Peyer's patch (tissue), 4 donors: ENCODE measurements at places on chromosomes 6 and 20. TPM values are rescaled to one million over a fixed set of nuclear protein-coding genes. Genes with fewer than 3 reads are reported as not detected.
A peak's percentile ranks its signal among the peaks of the same experiment; 100 is the strongest.

The CLPSL1 gene
- total RNA-seq, result not detected

The SNAP91 gene
- total RNA-seq, result 1.3 TPM

The HLA-B gene
- 2,744 TPM for total RNA-seq

The OR2H2 gene
- total RNA-seq, result not detected

The PNRC1 gene
- 102 TPM for total RNA-seq

The DEFB129 gene
- total RNA-seq, result not detected

The RIMS4 gene
- total RNA-seq, result not detected

The GNAS-AS1 gene
- total RNA-seq, result not detected

The MYB gene
- 14.2 TPM for total RNA-seq

The DPPA5 gene
- not detected for total RNA-seq

The MEI4 gene
- not detected for total RNA-seq

The BIRC7 gene
- not detected for total RNA-seq

GRCh38 chr20:7843613-7844012, 96.6 kb downstream of the HAO1 start:
- DNase-seq, result no peak

GRCh38 chr6:168671863-168672546, 231.0 kb downstream of the SMOC2 start:
- no peak for DNase-seq

GRCh38 chr6:43924222-43924702, 154.3 kb downstream of the VEGFA start:
- DNase-seq, result no peak

- no peak for DNase-seq
Measured at GRCh38 chr6:44477293-44477894, 89.9 kb downstream of the CDC5L start.

DNA sequence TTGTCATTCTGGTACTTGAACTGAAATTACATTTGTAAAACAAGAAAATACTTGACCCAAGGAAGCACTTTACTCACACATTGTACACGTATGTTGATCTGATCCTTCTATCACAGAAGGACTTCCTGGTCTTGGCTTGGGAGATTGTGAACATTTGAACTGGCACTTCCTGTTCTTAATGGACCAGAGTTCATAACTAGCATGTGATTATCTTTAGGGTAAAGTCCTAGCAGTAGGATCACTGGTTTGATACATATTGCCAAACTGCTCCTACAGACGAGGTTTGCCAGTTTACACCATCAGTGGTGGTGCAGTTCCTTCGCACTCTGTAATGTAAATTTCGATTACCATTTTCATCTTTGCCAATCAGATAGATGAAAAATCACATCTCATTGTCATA, 12.7 kb downstream of the HECA start:
- DNase-seq, result peak; percentile 6

DNA sequence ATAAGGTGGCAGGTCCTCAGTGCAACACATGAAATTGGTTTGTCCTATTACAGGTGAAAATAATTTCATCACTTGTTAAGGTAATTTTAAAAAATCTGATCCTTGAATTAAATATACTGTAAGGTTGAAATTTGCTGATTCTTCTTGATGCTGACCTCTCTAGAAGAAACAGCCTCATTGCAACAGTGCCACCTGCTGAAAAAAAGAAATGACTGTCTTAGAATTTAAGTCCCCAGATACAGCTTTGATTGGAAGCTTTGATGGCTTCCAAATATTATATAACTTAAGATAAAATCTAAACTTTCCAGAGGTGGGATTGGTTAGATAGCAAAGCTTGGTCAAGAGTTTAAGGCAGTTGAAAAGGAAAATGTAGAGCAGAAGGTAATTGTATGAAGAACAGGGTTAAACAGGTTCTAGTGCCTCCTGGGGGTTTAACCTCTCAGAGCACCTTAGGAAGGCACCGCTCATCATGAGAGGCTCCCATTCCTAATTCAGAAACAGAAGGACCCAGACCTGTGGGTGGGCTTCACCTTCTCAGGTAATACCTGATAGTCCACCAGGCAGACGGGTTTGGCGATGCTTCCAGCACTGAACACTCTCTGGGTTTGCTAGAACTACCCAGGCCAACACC, 401.0 kb downstream of the PAX1 start:
- no peak for DNase-seq

DNA sequence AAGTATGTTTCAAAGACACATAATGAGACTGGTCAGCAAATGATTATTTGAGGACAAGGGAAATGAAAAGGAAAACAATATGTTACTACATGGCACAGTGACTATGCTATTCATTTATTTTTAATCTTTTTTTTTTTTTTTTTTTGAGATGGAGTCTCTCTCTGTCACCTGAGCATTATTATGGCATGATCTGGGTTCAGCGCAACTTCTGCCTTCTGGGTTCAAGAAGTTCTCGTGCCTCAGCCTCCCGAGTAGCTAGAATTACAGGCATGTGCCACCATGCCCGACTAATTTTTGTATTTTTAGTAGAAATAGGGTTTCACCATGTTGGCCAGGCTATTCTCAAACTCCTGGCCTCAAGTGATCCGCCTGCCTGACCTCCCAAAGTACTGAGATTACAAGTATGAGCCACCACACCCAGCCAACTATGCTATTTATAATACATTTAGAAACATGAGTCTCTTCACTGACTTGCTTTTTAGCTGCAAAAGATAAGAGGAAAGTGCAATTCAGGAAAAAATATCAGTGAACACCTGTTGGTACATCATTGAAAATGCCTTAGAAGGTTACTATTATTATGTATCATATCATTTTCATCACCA, 3.4 kb downstream of the CALHM4 start:
- DNase-seq, result no peak

GRCh38 chr6:11366183-11366933, 133.9 kb upstream of the NEDD9 start:
- DNase-seq, result no peak

DNA sequence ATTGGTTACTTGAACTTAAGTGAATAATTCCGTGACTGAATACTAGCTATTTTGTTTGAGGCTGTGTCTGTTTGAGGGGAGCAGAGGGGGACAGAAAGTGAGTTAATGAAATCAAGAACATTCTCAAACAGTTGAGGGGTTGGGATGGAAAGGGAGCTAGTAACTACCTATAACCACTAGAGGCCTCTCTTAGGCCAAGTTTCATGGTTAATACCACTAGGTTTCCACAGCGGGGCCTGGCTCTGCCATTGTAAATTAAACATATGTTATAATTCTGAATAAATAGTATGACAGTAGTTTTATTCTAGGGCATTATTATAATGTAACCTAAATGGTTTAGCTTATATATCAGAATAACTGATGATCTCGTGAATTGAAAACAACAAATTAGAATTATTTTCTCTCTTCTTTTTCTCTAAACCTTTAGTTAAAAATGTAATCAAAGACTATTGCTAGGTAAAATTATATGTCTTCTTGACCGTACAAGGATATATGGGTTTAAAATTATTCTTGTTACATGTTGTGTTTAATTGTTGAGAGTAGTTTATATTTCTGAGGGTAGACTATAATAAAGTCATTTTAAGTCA, 108.1 kb downstream of the BCKDHB start:
- DNase-seq, result no peak

GRCh38 chr6:139020689-139021088, 7.9 kb upstream of the ABRACL start:
- peak; percentile 56 for DNase-seq

- DNase-seq, result no peak
Measured at GRCh38 chr6:85343428-85343827, 106.5 kb upstream of the NT5E start.

DNA sequence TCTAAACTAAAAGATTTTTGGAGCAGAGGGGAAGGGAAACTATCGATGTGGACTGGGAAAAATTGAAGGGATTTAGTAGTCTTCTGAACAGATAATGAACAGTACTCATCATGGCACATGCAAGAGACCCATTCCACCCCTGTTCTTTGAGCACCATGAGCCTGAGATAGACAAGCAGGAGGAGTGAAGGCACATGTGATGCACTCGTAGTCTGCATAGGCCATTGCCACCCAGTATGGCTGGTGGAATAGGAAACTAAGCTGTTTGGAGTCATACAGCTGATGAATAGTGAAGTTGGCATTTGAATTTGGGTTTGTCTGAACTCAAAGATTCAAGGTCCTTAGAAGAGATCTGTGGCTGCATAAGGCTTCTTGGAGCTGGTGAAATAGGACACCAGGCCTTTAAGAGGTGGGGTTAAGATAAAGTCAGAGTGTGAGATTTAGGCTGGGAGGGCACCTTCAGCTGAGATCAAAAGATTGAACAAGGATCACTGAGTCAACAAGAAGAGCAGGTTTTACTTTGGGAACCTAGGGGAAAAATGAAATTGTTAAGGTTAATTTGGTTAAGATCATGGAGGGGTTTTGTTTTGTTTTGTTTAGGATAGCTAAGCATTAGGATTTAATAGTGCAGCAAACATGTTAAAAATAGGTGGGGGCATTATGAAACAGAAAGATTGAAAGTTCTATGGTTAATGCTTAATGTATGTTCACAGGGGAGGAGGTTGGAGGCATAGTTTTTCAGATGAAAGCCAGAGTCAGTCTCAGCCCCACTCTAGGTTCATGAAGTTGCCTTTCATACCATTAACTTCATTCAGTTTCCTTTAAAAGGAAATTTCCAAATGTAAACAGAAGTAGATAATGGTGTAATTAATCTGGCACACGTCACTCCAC, 148.8 kb downstream of the ARID1B start:
- no peak for DNase-seq

DNA sequence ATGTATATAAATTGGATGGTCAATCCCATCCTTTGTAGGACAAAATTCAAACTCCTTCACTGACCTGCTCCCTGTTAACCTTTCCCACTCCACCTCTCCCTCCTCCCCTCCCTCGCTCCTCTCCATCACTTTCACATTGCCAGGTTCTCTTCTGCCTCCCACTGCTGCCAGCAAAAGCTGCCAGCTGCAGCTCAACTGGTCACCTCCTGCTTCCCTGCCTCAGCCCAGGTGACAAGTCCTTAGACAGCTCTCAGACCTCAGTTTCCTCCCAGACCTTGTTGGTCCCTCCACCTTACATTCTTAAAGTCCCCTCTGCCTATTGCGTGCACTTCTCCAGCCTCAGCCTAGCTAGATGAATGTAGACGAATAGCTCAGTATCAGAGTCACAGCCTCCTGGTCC, 23.3 kb upstream of the RTF2 start:
- no peak for DNase-seq

DNA sequence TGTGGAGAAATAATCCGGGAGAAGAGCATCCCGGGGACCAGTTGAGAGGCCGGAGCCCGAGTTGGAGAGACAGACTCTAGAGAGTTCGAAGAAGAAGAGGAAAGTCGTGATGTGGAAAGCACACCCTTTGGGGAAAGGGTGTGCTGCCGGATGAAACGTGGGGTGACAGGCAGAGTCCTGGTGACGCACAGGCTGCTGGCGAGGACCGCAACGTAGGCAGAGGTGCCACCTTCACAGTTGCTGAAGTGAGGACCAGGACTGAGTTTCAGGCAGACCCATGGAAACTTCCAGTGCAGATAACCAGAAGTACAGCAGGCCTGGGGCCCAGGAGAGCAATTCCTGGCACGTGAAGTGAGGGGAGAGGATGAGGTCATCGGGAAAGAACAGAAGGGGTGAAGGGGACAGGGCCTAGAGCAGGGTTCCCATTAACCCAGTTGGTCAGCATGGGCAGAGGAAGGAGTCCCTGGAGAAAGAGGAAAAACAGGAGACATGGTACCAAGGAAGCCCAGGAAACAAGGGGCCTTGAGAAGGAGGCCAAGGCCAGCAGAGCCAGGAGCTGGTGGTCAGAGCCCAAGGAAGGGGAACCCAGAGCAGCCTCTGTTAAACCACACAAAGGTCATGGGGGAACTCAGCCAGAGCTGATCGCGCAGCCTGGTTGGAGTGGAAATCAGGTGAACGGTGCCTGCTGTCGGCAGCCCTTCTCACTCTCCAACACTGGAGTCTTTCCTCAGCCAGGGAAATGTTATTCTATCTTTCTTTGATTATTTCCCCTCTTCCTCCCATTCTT, 84.1 kb downstream of the PRND start:
- no peak for DNase-seq

DNA sequence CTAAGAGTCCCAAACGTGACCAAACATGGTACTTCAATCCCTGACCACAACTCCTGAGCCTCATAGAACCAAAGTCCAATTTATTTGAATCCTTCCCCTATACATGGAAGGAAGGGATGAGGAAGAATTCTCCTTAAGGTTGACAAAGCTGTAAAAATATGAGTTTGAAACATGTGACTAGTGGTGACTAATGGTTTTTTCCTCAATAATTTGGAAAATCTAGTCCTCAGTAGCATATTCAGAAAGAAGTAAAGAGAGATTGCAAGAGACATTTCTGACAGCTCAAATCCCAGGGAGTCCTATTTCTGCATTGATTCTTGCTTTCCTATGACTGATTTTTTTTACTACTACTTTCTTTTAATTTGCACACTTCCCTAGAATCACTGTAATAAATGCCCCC, 443.7 kb downstream of the FRK start:
- DNase-seq, result no peak

- DNase-seq, result no peak
Measured at GRCh38 chr6:39685938-39686337, 39.3 kb downstream of the KIF6 start.

DNA sequence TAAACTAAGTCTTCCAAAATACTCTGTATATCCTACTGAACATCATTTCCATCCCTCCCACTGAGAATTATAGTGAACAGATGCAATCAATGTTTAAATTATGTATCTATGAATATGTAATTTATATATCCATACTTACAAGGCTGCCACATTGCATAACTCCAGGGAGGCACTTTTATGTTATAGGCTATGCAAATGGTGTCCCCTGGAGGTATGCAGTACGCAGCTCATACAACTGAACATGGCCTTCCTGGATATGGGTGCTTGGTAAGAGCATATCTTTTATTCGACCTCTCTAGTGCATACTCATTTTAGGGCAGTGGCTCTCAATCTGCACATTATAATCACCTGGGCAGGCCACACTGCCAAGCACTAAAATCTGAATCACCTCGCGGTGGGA, 127.3 kb downstream of the BANF2 start:
- no peak for DNase-seq

- peak; percentile 30 for DNase-seq
Measured at GRCh38 chr6:170212051-170212756, 78.7 kb downstream of the DLL1 start.

GRCh38 chr20:31573555-31574321, 31.4 kb upstream of the ID1 start:
- DNase-seq, result peak; percentile 51

GRCh38 chr6:138253731-138254130, 35.4 kb upstream of the PBOV1 start:
- DNase-seq, result no peak

DNA sequence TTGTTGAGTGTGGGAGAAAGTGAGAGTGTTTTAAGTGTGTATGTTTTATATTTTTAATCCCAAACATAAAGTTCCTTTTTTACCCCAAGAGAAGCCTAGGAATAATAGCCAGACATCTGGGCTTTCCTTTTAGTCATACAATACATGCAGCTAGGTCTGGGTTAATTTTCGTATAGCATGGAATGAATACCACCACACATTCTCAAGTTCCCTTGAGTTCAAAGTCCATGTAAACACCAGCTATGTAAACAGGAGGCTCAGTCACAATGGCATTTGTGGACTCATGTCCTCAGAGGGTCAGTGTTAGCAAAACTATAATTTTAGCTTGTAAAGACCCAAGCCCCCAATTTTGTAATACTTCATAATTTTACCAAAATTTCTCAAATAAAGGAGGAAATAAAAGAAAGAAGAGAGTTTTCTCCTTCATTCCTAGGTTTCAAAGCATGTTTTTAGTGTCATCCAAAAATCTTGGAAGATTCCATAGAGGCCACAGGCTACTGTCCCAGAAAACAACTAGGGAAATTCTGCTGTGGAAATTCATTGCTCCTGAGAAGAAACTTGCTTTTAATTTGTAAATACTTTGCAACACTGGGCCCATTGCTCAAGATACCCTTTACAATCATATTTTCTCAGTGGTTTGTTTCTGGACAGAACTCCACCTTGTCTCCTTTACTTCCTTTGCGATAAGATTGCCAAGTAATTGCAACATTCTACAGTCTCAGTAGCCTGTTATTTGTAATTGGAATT, 671.2 kb downstream of the COL12A1 start:
- DNase-seq, result no peak
